ENCODE measurements at places on chromosomes 4 and X.

DNA sequence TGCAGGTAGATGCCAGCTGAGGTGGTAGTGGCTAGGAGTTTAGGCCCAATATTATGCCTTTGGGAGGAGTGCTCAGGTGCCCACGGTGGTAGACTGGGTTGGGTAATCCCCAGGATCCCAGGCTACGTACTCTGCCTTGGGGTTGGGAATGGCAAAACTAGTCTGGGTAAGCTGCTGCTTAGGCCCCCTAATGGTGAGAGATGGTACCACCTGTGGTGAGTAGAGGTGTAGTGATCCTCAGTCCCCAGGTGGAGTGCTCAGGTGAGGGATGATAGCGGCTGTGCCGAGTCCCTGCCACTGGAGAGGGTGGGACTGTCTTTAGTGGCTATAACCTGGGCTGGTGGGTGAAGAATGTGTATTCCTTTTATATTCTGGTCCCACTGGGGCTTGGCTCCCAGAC is 75.2 kb downstream of the IL1RAPL2 start:
- no peak for DNase-seq

GRCh38 chr4:1405636-1406393 is 427 bp downstream of the NKX1-1 start:
- no peak for DNase-seq

DNA sequence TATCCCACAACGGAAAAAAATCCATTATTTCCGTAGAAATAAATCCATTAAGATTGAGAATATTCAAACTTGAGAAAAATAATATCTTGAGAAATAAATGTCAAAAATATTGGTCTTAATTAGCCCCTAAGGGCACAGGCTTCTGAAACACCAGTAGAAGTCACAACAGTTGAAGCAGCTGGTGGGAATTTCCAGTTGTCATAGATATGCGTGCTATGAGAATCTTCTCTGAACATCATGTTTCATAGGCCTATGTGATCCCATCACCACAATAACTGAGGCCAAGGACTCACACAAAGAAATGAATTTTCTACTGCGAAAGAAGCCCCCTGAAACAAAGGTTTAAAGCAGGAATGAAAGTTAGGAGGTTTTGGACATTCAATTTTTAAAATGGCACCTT is 292.0 kb downstream of the DTHD1 start:
- no peak for DNase-seq

DNA sequence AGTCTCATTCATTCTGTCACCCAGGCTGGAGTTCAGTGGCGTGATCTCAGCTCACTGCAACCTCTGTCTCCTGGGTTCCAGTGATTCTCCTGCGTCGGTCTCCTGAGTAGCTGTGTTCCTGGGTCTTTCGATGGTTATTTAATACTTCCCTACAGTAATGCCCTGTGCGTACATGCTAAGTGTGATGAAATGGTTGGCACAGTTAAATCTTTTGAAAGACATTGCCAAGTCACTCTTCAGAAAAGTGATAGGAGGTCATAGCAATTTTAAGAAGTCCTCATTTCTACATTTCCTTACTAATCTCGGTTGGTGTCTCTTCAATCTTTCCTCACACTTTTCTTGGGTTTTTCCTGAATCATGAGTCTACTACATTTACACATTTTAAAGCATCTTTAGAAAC is 14.4 kb downstream of the HTT-AS start:
- no peak for DNase-seq

DNA sequence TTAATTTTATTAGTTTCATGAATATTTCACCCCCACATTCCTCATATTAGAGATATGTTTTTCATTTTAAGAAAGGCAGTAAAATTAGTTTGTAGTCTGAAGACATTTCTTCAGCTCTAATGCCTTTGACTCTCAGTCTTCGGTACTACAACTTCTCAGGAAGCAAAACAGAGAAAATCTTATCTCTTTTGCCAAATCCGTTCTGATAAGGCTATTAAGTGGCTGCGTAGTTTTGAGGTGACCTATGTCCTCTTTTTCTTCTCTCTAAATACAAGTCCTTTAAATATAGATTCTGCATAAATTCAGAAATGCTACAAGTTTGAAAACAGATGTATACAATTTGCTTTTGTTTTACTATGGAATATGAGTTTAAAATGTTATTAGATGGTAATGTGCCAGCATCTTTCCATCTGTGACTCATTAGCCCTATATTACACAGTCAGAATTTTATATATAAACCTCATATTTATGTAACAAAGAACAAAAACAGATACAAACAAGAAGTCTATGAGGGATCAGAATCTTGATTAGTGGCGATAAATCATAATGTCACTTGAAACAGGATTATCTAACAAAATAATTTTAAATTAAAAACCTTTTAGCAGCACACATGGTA is 181.2 kb upstream of the ETNPPL start:
- DNase-seq = no peak

DNA sequence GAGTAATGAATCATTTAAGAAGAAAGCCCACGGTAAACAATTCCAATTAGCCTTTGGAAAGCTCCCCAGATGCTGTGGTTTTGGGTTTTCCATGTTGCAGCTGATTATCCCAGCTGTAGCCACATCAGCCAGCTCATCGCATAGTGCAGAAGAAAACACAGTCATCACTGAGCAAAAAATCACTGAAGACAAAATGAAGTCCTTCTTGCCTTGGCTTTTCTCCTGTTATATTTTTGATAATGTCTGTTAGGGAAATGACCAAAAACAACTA is 193.0 kb upstream of the C1QTNF7 start:
- no peak for DNase-seq

DNA sequence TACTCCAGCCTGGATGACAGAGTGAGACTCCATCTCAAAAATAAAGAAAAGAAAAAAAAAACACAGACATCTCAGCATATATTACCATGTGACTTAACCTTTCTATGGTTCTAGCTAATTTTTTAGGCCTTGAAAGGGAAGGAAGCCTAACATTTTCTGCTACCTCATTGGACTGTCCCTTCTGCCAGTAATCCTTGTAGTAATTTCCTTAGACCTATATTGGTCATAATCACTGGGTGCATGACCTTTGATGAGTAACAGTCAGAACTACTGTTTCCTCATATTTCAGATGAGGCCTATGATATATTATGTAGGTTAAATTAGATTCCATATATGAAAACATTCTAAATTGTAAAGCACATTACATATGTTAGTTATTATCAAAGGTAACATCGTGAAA is 9.6 kb downstream of the XIAP start:
- no peak for DNase-seq

- no peak for DNase-seq
Measured at GRCh38 chrX:39019056-39019455, 217.8 kb downstream of the MID1IP1 start.

- DNase-seq = no peak
Measured at GRCh38 chrX:152154050-152154449, 15.7 kb upstream of the MAGEA10 start.

DNA sequence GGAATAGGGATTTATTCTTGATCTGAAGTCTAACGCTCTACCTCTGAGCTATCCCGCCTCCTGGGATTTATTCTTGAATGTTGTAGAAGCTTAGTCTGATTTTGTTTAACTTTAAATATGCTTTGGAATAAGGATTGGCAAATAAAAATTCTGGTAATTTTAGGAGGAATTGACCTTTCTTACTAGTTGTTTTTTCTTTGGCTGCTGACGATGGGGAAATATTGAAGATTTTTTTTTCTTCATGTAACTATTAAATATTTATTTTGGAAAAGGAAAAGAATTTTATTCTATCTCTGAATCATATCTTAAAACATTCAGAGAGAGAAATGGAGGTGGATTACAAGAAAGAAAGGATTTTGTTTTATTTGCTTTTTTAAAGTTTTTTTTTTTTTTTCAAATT is 122.9 kb downstream of the PDLIM5 start:
- no peak for DNase-seq

DNA sequence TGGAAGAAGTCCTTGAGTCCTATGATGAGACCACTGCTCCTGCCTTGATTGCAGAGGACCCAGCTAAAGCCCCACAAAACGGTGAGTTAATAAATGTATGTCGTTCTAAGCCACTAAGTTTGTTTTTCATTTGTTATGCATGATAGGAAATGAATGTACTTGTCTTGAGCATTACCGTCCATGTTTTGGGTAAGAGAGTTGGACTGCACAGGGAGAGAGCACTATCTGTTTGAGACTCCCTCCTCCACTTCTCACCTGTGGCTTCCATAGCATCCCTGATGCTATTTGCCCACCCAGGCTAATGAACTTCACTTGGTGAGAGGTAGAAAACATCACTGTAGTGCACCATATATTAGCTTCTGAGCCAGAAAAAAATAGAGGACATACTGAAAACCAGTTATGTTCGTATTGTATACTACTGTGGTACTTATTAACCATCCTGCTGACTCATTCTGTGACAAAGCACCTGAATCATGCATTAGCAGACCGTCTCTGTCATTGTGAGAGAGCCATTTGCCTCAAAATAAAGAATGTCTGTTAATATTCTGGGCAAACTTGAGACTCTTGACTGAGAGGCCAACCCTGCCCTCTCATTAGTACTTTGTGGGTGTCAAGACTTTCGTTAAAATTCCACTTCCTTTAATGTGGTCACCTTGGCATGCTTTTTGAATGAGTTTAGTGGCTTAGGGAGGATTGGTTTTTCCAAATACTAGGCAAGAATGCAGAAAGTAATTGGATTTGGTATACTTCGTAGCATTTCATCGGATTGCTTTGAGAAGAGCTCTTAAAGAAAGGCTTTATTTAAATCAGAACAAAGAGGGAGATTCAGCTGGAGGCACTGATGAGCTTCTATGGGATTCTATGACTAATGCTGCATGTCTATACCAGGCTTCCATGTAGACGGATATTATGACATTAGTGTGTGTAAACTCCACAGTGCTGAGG is 99.3 kb upstream of the GRPR start:
- no peak for DNase-seq

DNA sequence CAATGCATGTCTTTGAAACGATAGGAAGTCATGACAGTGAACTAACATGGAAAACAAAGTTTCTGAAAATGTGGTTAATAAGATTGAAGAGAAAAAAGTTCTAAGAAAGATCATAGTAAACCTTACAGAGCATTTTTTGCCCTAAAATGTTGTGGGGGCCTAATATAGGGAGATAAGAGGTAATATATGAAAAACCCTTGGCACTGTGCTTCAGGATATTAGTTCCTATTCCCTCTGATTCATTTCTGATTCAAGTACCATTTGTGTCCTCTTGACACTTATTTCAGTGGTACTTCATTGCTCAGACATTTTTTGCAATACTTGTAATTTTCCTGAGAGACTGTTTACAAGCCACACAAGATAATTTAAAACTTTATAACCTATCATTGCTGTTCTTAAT is 35.1 kb downstream of the PAQR3 start:
- DNase-seq = no peak

GRCh38 chr4:126678618-126679017 is 954.1 kb upstream of the INTU start:
- no peak for DNase-seq

GRCh38 chr4:88217169-88217568 is 58.7 kb upstream of the ABCG2 start:
- DNase-seq = no peak

DNA sequence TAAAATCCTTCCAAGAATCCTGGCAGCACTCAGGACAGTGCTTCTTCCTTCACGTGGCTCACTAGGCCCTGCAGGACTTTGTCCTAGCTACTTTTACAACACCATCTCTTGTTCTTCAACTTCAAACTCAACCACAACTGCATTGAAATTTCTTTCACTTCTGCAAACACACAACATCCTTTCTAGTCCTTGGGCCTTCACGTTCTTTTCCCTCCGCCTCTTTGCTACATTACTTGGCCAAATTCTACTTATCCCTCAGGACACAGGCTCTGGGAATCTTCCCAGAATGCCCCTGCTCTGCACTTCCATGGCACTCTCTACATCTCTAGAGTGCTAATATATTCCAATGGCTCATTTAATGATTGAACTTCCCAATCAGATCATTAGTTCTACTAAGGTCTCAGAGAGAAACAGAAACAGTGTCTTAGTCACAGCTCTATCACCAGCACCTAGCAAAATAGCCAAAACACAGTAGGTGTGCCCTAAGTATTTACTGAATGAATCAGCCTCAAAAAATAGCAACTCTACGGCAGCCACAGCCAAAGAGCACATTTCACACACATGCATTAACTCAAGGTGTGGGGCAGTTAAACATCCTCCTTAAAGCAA is 73.3 kb downstream of the MANBA start:
- no peak for DNase-seq

DNA sequence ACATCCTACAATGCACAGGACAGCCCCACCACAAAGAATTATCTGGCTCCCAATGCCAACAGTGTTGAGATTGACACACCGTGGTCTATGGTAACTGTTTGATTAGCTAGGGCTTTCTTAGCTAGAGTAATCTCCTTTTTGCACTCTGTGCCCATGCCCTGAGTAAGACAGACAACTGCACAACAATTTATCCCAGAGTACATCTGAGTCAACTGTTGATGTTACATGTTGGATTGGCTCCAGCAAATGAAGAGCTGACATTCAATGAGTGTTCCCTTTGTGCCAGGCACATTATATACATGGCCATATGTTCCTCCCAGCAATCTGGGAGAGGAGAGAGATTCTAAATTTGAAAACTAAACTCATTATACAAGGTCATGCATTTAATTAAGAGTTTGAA is 3.9 kb upstream of the FAM9C start:
- no peak for DNase-seq

GRCh38 chr4:136893573-136893972 is 638.7 kb downstream of the PCDH18 start:
- DNase-seq = no peak

DNA sequence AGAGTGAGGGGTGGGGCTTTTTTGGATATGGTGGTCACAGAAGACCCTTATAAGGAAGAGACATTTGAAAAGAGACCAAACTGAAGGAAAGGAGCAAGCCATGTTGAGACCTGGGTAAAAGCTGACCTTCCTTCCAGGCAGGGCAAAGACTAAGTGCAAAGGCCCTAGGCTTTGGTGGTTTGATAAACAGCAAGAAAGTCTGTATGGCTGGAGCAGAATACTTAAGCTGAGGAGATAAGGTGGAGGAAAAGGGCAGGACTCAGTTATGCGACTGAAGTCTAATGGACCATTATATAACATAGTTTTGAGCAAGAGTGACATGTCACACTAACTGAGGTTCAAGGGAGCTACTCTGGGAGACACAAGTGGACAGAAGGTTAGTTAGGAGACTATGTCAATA is 20.0 kb downstream of the SH3RF1 start:
- DNase-seq = no peak

- DNase-seq = no peak
Measured at GRCh38 chrX:154515090-154515965, 704 bp downstream of the FAM3A start.

GRCh38 chr4:8393593-8394038 is 46.9 kb downstream of the ACOX3 start:
- DNase-seq = no peak

- no peak for DNase-seq
Measured at GRCh38 chr4:159608436-159608835, 505.6 kb downstream of the RAPGEF2 start.

GRCh38 chrX:23786268-23786815 is 3.4 kb downstream of the SAT1 start:
- DNase-seq = no peak

All from cortex of kidney (tissue), 1 donor.